ENCODE measurements at places on chromosomes 6 and 20.

DNA sequence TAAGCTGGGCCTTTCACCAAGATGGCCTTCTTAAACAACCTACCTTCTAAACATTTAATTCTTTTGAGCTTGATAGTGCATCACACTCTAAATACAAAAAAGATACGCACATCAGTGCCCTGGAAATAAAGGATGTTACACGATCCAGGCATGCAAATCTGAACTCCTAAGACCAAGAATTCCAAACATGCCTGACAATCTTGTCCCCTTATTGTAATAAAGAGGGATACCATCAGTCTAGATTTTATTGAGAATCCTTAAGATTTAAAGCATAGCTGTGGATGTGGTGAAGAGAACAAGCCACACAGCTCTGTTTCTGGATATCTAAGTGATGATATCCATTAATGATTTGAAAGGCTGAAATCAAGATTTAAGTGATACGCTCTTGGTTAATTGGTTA is 13.0 kb downstream of the ZNF451 start:
- no peak for DNase-seq

DNA sequence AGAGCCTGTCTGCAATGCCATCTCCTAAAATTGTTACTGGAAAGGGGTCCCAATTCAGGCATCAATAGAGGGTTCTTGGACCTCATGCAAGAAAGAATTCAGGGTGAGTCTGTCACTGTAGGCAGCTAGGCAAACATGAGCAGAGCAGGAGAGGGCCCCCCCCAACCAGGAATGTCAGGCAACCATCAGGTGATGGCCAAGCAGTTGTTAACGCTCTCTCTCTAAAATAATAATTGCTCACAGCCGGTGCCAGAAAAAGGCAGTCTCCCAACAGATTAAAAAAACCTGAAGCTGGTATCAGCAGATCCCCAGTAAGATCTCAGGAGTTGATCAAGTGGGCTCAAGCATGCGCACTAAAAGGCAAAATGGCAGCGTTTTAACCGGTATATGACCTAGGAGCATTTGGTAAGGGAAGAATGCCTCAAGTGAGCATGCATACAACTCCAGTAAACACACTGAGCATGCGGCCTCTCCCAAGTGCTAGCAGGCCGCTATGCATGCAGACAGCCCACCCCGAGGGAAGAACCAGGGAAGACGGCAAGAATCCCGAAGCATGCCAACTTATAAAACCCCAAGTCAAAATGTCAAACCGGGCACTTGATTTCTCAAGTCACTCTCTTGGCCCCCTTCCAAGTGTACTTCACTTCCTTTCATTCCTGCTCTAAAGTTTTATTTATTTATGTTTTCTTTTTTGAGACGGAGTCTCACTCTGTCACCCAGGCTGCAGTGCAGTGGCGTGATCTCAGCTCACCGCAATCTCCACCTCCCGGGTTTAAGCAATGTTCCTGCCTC is 44.0 kb upstream of the RNGTT start:
- no peak for DNase-seq

GRCh38 chr6:150622941-150623874 is 23.5 kb downstream of the PLEKHG1 start:
- DNase-seq: no peak

DNA sequence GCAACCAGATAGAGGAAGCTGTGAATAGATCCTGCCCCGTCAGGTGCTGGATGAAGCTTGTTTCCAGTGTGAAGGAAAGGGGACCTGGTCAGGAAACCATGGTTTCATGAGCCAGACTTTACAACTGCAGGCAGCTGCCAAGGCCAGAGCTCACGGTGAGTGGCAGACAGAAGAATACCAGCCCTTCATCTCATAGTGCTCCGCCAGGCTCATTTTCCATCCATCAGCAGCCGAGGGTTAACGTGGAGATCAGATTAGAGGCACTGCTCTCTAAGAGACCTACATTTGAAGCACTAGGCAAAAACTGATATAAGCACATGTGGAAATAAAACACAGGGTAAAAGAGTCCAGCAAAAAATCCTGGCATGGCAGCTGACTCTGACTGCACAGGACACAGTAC is 172.4 kb downstream of the CD24 start:
- no peak for DNase-seq

- no peak for DNase-seq
These were observed 526.5 kb downstream of the NKAIN2 start for GRCh38 chr6:124330197-124330596.

GRCh38 chr20:52529826-52530225 is 338.2 kb upstream of the ZFP64 start:
- DNase-seq: no peak

DNA sequence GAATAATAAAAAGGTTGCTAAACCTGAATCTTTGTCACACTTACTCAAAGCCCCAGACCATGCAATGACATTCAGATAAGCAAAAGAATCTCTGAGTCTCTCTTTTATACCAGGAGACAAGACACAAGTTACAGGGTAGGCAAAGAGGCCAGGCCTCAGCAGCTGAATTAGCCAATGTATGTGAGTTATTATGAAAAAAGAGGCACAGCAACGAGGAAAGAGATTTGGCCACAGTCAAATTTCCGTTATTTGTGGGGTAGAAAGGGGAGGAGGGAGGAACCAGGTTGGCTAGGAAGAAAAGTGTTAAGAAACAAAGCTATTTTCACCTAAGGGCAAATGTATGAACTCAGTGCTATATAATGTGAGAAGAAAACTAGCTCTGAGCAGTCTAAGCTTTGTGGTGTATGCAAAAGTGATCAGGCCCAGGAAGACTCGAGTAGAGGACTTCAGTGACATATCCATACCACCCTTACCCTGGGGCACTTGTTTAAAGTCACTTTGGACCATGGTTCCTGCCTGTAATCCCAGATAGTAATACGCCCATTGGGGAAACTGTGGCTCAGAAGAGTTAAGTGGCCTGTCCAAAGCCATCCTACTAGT is 19.1 kb downstream of the IPCEF1 start:
- no peak for DNase-seq

DNA sequence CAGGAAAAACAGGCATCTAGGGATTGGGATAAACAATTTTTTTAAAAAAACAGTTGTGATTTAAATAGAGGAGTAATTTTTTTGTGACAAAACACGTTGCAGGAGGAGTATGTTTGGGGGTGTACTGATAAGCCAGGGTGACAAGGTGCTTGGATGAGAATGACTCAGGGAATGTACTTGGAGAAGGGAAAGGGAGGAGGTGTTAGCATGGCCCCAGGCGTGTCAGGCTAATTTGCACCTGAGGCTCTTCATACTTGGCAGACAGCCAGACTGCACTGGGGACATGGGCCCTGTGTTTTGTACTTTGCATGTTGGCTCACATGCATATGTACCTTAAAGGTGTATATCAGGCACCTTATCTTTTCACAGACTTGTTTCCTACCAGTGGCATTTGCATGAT is 22.8 kb downstream of the PANK2 start:
- no peak for DNase-seq

DNA sequence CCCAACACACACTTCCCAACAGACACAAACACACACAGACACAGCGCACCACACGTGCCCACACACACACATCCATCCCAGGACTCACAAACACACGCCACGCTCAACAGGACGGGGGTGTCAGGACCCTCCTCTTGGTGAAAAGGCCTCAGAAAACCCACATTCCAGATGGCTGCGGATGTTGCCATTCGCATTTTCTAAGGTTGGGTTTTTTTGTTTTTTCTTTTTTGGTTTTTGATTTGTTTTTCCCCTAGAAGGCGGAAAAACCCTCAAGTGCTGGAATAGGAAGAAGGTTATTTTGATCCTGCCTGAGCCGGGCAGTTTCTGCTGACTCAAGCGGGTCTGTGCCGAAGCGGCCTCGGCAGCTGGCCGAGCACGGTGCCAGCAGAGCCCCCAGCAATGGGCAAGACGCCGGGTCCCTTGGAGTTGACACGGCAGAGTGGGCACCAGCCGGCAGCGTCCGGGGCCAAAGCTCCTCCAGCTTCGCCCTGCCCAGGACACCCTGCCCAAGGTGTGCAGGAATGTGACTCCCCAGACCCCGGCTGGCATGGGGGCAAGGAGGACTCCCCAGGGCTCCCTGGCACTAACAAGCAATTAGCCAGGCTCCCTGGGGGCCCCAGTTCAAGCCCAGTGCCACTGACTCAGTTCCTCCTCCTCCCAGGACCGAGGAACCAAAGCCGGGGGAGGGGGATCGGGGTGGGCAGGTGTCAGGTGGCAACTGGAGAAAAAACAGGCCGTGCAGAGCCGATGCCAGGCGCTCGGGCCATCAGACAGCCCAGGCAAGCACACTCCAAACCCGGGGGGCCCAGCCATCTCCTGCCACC is 40.9 kb upstream of the ZBP1 start:
- DNase-seq: no peak

GRCh38 chr6:108348655-108349349 is 53.9 kb downstream of the AFG1L start:
- DNase-seq: no peak

DNA sequence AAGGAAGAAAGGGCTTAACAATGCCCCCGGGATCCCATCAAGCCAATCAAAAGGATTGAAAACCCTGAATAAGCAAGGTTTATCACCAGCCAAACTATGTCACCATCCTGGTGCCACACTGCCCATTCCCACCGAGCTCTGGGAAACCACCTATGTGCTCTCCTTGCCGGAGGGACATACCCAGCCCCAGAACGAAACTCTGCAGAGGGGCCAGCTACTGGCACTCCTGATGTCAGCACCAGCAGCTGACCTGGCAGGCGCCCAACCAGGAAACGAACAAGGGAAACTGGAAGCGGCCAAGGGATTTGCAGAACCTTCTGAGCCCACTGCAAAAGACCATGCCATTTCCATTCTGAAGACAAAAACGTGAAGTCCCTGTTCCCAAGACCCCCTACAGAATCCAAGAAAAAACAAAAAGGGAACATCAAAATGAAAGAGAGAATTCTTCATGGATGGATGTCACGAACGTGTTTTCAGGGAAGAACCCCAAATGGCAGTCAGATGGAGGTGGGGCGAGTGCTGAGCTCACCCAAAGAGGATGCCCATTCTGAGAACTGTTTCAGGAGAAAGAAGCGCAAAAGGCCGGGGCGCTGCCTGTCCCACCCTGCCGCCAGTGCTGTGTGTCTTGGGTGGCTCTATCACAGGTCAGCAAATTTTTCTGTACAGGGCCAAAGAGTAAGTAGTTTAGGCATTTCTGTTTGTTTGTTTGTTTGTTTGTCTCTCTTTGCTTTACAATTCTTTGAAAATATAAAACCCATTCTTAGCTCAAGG is 305.2 kb downstream of the ESR1 start:
- DNase-seq: no peak

Measured in SW 1271 (cell line).